ENCODE measurements at places on chromosomes 16 and 17. TPM values are rescaled to one million over a fixed set of nuclear protein-coding genes. Genes with fewer than 3 reads are reported as not detected.

The SPN gene
- not detected for total RNA-seq

The TEKT1 gene
- not detected for total RNA-seq

The MGAT5B gene
- 1.4 TPM for total RNA-seq

The HNF1B gene
- not detected for total RNA-seq

The KRTAP1-1 gene
- not detected for total RNA-seq

The ZNF205 gene
- total RNA-seq, result 12.0 TPM

The ABCA10 gene
- total RNA-seq, result 0.80 TPM

The CDRT4 gene
- total RNA-seq, result 4.9 TPM

The CEP112 gene
- 15.3 TPM for total RNA-seq

The GEMIN4 gene
- 23.7 TPM for total RNA-seq

The PIGW gene
- total RNA-seq, result 17.9 TPM

The ELMO3 gene
- total RNA-seq, result 0.93 TPM
